ENCODE measurements at places on chromosomes 2 and 18.

DNA sequence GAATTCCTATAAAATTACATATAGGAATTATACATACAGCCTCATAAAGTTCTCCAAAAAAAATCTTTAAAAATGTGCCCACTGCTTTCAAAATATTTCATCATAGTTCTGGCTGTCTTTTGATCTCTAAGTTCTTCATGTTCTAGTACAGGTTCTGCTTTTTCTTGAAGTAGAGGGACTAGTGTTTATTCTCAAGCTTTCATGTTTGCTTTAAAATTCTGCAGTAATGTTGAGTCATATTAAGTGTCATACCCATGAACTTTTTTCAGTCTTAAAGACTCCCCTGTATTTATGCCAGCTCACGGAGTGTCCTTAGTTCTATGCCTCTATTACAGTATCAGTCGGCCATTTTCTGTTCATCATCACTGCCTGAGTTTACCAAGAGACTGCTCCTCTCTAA, 54.8 kb upstream of the CCDC141 start:
- no peaks in the 10 kb centered on the region for H3K36me3 ChIP-seq
- no peak overlapping the region for H3K4me3 ChIP-seq
- H3K27me3 ChIP-seq: no peaks in the 10 kb centered on the region
- H3K4me1 ChIP-seq: no peaks in the 10 kb centered on the region
- no peak for DNase-seq
- no peak overlapping the region for H3K27ac ChIP-seq

DNA sequence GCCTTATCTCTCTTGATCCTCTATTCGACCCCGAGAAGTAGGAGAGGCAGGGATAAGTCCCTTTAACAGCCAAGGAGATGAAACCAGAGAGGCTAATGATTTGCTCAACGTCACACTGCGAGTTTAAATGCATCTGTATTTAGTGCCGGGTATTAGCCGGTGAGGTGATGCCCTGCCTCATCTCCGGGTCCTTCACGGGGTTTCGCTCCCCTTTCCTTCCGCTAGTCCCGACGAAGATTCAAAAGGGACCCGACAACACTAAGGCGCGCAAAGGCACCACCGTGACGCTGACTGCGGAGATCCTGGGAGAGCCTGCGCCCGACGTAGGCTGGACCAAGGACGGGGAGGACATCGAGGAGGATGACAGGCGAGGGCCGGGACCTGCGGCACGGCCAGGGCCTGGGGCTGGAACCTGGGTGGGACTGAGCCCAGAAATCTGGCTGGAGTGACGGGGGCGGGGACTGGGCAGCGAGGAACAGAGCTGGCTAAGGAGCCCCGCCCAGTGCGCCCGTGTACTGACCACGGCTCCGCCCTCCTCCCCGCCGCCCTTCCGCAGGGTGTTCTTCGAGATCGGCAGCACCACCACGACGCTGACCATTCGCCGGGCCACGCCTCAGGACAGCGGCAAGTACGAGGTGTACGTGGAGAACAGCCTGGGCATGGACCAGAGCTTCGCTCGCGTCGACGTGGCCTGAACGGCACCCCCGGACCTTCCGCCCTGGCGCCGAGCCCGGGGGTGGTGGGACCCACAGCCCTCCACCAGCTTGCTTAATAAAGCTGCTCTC, 1.0 kb upstream of the GMPPA start:
- peaks cover 8% of the 10 kb centered on the region for H3K4me1 ChIP-seq
- H3K36me3 ChIP-seq: no peaks in the 10 kb centered on the region
- no peak for DNase-seq
- H3K27me3 ChIP-seq: peaks cover 4% of the 10 kb centered on the region
- peak overlapping the region; percentile 55 for H3K4me3 ChIP-seq

DNA sequence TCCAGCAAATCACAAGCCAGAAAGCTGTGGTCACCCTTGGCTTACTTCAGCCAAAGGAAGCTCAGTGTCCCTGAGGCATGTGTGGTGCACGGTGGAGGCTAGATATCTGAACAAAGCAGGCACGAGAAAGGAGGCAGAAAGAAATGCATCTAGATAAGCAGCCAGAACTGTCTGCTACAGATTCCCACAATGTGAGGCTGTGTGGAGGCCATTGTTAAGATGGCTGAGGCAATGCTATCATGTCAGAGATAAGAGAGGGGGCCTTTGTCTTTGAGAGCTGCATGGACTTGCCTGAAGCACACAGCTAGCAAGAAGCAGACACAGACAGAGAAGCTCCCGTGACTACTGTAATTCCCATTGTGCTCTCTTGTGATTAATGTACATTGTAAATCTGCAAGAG, 110.5 kb upstream of the LYPD6 start:
- no peak overlapping the region for H3K4me3 ChIP-seq
- H3K36me3 ChIP-seq: no peaks in the 10 kb centered on the region
- DNase-seq: no peak
- H3K27me3 ChIP-seq: no peaks in the 10 kb centered on the region
- no peak overlapping the region for H3K27ac ChIP-seq

GRCh38 chr18:10398571-10398970, 55.9 kb upstream of the APCDD1 start:
- no peaks in the 10 kb centered on the region for H3K4me1 ChIP-seq
- H3K36me3 ChIP-seq: no peaks in the 10 kb centered on the region
- H3K27ac ChIP-seq: no peak overlapping the region
- DNase-seq: no peak
- H3K4me3 ChIP-seq: no peak overlapping the region

DNA sequence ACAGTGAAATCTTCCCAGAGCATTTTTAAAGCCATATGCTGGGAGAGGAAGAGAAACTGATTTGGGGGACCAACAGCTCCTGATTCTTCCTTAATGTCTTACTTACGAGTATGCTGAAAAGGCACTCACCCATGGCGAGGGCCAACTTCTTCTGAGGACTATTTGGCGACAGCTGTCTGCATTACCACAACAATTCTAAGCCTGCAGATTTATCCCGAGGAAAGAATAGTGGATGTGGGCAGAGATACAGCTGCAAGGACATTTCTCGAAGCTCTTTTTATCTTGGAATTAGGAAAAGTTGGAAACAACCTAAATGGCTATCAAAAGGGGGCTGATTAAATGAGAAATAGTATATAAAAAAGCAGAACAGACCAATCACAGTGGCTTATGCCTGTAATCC, 40.3 kb upstream of the FHL2 start:
- H3K4me1 ChIP-seq: peaks cover 3% of the 10 kb centered on the region
- H3K27ac ChIP-seq: no peak overlapping the region
- no peaks in the 10 kb centered on the region for H3K27me3 ChIP-seq
- no peak overlapping the region for H3K4me3 ChIP-seq

- H3K36me3 ChIP-seq: no peaks in the 10 kb centered on the region
- no peaks in the 10 kb centered on the region for H3K4me1 ChIP-seq
- no peaks in the 10 kb centered on the region for H3K27me3 ChIP-seq
- no peak overlapping the region for H3K4me3 ChIP-seq
- H3K27ac ChIP-seq: no peak overlapping the region
Measured at GRCh38 chr2:167504695-167505094, 616.4 kb downstream of the XIRP2 start.

GRCh38 chr2:174492963-174493431, 6.2 kb upstream of the GPR155 start:
- no peaks in the 10 kb centered on the region for H3K4me1 ChIP-seq
- H3K36me3 ChIP-seq: no peaks in the 10 kb centered on the region
- H3K4me3 ChIP-seq: no peak overlapping the region
- DNase-seq: no peak
- no peak overlapping the region for H3K27ac ChIP-seq

DNA sequence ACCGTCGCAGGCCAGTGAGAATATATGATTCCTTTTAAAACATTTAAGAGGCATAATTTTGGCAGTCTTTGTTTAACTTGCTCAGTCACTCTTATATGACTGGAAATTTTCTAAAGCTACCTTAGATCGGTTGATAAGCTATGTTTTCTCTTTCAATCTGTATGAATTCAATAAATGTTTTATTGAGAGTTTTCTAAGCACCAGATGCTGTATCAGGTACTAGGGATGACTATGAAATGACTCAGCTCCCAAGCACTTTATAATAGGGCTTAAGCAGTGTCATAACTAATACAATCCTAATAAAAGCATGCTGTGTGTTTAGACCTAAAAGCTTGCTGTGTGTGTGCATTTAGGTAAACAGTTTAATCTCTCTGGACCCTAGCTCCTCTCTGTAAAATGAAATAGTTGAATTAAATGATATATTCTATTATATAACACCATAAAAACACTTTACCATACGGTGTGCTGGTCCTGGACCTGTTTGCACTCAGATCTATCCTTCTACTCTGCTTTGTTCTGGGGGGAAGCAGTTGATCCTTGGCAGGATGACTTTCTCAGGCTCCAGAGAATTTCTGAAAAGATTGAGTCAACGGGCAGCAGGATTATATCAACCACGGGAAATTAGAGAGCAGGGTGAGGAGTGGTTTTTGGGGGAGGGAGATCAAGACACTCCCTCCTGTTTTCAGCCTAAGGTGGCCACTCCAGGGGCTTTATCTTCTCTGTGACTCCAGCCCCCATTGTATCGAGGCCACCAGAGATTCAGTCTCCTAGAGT, 26.1 kb upstream of the SLC38A11 start:
- H3K4me1 ChIP-seq: no peaks in the 10 kb centered on the region
- no peak overlapping the region for H3K27ac ChIP-seq
- DNase-seq: no peak

DNA sequence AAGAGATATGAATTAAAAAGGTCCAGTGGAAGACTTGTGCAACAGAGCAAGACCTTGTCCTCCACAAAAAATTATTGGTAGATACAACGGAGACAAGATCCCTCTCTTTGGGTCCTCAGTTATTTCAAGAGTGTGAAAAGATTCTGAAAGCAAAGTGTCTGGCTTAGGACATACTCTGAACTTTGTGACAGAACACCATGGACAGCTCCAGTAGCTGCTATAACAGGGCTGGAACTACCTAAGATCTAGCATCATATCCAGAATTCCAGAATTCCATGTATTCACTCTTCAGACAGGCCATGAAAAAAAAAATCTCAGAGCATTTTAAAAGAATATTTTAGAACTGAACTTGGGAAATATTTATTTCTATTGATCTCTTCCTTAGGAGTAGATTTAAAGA, 74.8 kb upstream of the ZBTB14 start:
- H3K4me3 ChIP-seq: no peak overlapping the region
- H3K36me3 ChIP-seq: no peaks in the 10 kb centered on the region
- no peaks in the 10 kb centered on the region for H3K4me1 ChIP-seq
- no peaks in the 10 kb centered on the region for H3K27me3 ChIP-seq
- no peak for DNase-seq
- no peak overlapping the region for H3K27ac ChIP-seq

- H3K4me1 ChIP-seq: no peaks in the 10 kb centered on the region
- H3K27me3 ChIP-seq: no peaks in the 10 kb centered on the region
- H3K27ac ChIP-seq: no peak overlapping the region
- no peaks in the 10 kb centered on the region for H3K36me3 ChIP-seq
- no peak for DNase-seq
Measured at GRCh38 chr2:6590442-6590841, 275.3 kb downstream of the CMPK2 start.

DNA sequence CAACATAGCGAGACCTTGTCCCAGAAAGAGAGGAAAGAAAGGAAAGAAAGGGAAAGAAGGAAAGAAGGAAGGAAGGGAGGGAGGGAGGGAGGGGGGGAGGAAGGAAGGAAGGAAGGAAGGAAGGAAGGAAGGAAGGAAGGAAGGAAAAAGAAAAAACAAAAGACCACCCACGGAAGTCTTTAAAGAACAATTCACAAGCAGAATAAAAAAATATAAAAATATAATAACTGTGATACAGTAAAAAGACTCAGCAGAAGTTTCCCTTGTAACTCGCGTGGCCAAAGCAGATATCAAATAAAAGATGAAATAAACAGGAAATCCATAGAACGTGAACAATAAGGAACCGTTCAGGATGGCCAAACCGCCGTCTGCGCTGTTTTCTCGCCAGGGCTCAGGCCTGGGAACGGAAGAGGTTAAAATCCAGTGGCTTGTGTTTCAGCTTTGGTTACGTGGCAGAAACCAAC, 1.2 kb upstream of the SLC1A4 start:
- H3K4me3 ChIP-seq: peak overlapping the region; percentile 62
- no peaks in the 10 kb centered on the region for H3K36me3 ChIP-seq
- DNase-seq: no peak
- peaks cover 29% of the 10 kb centered on the region for H3K27me3 ChIP-seq
- H3K4me1 ChIP-seq: no peaks in the 10 kb centered on the region
- H3K27ac ChIP-seq: no peak overlapping the region

- H3K4me3 ChIP-seq: no peak overlapping the region
- H3K36me3 ChIP-seq: no peaks in the 10 kb centered on the region
- peaks cover 1% of the 10 kb centered on the region for H3K4me1 ChIP-seq
- DNase-seq: peak; percentile 76
- H3K27ac ChIP-seq: no peak overlapping the region
Measured at GRCh38 chr2:156630579-156631337, 194.6 kb downstream of the GPD2 start.

DNA sequence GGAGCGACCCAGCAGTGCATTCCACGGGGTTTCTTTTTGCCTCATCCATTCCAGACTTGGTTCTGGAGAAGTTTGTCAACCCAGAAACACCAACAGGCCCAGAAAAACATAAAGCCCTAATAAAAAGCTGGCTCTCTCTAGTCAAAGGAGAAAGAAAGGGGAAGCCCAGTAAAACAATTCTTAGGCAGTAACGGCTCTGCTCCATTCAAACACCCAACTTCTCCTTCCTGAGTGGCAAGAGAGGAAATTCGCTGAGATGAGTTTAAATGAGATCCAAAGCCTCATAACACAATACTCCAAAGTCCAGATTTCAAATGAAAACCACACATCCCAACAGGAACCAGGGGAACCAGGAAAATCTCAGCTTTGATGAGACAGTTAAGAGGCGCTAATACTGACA, 179.9 kb downstream of the RPIA start:
- no peaks in the 10 kb centered on the region for H3K36me3 ChIP-seq
- no peak overlapping the region for H3K4me3 ChIP-seq
- H3K27me3 ChIP-seq: no peaks in the 10 kb centered on the region
- DNase-seq: no peak
- H3K4me1 ChIP-seq: no peaks in the 10 kb centered on the region

- no peak overlapping the region for H3K4me3 ChIP-seq
- H3K4me1 ChIP-seq: 0 out of 2 replicates have a peak, but pooled peaks cover 2% of the 10 kb centered on the region
- H3K36me3 ChIP-seq: no peaks in the 10 kb centered on the region
Measured at GRCh38 chr2:27155069-27155520, 6.3 kb downstream of the TCF23 start.

- H3K4me1 ChIP-seq: peaks cover 2% of the 10 kb centered on the region
- no peak overlapping the region for H3K4me3 ChIP-seq
- H3K36me3 ChIP-seq: no peaks in the 10 kb centered on the region
- H3K27ac ChIP-seq: no peak overlapping the region
Measured at GRCh38 chr2:55168221-55169154, 63.6 kb downstream of the CLHC1 start.

- DNase-seq: no peak
- no peaks in the 10 kb centered on the region for H3K4me1 ChIP-seq
- no peaks in the 10 kb centered on the region for H3K36me3 ChIP-seq
- H3K4me3 ChIP-seq: no peak overlapping the region
- no peak overlapping the region for H3K27ac ChIP-seq
Measured at GRCh38 chr2:83595926-83596325, 863.2 kb downstream of the SUCLG1 start.

DNA sequence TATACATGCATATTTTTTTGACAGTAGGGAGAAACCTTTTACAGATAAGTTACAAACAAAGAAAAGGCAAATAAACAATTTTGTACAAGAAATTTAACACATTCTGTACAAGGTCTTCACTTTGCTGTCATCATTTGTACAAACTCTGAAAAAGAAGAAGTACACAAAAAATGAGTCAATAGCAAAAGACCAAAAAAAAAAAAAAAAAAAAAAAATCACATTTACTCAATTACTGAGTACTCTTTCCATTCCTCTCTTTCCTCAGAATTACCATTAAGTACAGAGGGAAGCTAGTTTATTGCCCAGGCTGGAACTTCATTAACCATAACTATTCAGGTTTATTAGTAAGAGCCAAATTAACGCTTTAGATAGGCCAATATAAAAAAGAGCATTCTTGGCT, 5.6 kb upstream of the STPG4 start:
- no peaks in the 10 kb centered on the region for H3K4me1 ChIP-seq
- H3K4me3 ChIP-seq: no peak overlapping the region
- H3K27ac ChIP-seq: no peak overlapping the region
- DNase-seq: no peak
- H3K27me3 ChIP-seq: no peaks in the 10 kb centered on the region
- H3K36me3 ChIP-seq: peaks cover 5% of the 10 kb centered on the region

Measured in iPS DF 6.9 (cell line).